ENCODE measurements at places on chromosomes 4 and X. TPM values are rescaled to one million over a fixed set of nuclear protein-coding genes. Genes with fewer than 3 reads are reported as not detected.

DNA sequence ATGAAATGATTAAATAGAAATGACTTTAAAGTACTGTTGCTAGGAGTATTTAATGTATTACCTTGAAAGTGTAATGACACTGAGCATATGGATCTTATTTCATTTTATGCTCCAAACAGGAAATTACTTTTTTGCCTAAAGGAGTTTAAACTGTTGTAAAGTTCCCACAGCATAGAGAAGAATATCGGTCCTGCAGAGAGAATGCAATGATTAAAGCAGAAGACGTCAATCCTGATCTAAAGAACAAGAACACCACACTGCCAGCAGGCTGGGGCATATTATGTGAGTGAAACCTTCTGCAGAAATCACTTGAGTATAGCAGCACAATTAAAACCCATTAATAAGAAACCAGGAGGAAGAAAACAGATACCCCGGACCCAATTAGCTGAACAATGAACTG is 72.8 kb upstream of the CAMK2D start:
- no peak for DNase-seq

DNA sequence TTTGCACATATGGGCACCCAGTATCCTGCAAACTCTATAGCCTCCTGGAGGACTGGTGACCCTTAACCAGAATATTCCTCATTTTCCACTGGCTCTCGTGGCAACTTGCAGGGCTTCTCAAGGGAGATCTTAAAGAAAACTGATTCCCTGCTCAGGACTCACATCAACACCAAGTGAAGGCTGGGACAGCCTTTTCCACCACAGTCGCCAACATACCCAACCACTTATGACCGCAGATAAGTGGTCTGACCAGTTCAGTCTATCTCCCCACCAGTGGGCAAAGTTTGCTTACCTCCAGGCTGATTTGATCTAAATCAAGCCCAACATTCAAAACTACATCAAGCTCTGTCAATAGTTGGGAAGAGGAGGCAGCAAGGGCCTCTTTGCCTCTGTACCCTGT is 289.3 kb upstream of the GATB start:
- DNase-seq: no peak

- peak; percentile 9 for DNase-seq
Measured at GRCh38 chrX:103608306-103608963, 672 bp downstream of the TCEAL3 start.

ADRA2C gene
- total RNA-seq: 4.6 TPM

BEND2 gene
- not detected for total RNA-seq

GRCh38 chrX:106649523-106650428 is 38.0 kb downstream of the RADX start:
- DNase-seq: no peak

- DNase-seq: no peak
Measured at GRCh38 chr4:54167508-54167907, 61.6 kb upstream of the PDGFRA start.

DNA sequence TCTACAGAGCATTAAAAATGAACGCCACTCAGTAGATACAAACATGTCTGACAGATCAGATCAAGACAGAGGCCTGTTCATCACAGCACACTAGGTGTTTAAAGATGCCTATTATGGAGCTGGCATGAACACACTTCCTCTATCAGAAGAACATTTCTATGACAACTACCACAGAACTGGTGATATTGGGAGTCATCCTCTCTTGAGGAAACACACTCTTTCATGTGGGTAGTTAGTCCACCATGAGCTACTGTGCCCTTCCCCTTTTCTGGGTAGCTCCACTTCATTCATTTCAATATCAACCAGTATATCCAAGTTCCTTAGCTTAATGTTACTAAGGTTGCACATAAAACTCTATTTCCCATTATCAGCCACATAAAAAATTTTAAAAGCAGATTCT is 46.7 kb downstream of the MAOB start:
- DNase-seq: no peak

GRCh38 chrX:17778997-17779396 is 41.7 kb downstream of the SCML1 start:
- DNase-seq: no peak

PNMA5 gene
- not detected for total RNA-seq

GRCh38 chr4:22020129-22020528 is 71.6 kb upstream of the KCNIP4 start:
- DNase-seq: no peak

DNA sequence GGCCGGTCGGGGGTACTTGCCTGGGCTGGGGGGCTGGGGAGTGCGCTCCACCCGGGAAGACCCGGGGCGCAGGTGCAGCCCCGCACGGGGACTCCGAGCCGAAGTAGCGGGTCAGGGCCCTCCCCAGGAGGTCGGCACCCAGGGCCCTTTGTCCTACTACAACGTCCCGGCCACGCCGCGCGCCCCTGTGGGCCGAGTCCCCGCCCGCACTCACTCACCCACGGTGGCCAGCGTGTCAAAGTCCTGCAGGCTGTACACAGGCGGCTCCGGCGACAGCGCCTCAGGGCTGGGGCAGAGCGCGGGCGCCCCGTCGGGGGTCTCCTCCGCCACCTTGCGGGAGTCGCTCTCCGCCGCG is 602 bp downstream of the PRKX start:
- DNase-seq: no peak

MAGEB6 gene
- not detected for total RNA-seq

DNA sequence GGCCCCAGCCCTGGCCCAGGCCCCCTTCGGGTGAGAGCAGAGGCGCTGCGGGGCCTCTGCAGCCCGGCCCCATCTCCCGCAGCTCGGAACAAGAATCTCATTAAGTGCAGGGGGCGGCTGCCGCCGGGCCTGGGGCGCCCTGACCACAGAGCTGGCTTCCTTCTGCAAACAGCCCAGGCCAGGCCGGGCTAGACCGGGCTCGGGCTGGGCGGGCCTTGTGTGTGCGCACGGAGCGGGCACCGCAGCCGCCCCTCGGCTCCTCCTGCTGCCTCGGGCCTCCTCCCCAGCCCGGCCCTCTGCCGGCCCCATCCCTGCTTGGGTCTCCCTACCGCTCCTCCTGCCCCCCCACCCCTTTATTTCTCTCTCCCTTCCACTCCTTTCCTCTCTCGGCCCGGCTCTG is 83.3 kb downstream of the EFNB1 start:
- no peak for DNase-seq

GRCh38 chrX:110317061-110317819 is 645 bp downstream of the AMMECR1 start:
- no peak for DNase-seq

SLITRK2 gene
- total RNA-seq: 0.04 TPM

- DNase-seq: no peak
Measured at GRCh38 chr4:38512840-38513239, 151.2 kb upstream of the KLF3 start.

ENOPH1 gene
- total RNA-seq: 18.5 TPM

GRCh38 chrX:152861116-152861515 is 30.3 kb downstream of the NSDHL start:
- DNase-seq: no peak

- no peak for DNase-seq
Measured at GRCh38 chr4:31678356-31678755, 958.2 kb downstream of the PCDH7 start.

SPANXN4 gene
- not detected for total RNA-seq

FAM114A1 gene
- 35.5 TPM for total RNA-seq

DNA sequence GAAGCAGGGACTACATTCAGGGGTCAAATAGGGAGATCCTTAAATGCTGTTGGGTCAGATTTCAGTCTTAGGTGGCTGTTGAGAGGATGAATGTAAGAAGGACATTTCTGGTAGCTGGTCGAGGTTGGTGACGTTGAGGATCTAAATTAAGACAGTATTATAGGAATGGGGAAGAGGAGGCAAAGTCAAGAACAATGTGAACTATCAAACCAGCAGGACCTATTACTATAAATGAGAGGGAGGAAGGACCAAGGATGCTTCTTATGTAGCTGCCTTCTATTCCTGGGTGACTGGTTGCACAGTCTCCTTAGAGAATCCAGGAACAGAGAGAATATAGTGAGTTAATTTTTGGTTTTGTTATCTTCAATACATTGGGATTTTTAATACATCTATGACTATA is 118.5 kb upstream of the BMPR1B start:
- no peak for DNase-seq

FAM47B gene
- total RNA-seq: not detected

DNA sequence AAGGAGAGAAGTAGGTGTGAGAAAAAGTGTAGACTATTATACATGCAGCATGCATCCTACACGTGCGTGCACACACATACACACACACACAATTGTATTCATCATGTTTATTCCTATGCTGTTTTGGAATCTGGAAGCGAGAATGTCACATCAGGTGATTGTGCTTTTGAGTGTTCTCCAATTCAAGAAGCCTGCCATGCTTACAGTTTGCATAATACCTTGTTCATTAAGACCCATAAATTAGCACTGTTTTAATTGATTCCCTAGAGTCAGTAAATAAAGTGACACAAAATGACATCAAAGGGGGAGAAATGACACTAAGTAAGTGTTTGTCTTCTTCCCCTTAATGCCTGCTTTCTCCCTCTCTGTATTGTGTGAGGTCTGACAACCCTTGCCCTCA is 336.1 kb upstream of the IGFBP7 start:
- no peak for DNase-seq

SOWAHB gene
- not detected for total RNA-seq

GRCh38 chr4:168511780-168512489 is 15.1 kb downstream of the PALLD start:
- no peak for DNase-seq

- no peak for DNase-seq
Measured at GRCh38 chr4:74362347-74362746, 2.6 kb upstream of the EREG start.

- peak; percentile 82 for DNase-seq
Measured at GRCh38 chr4:6771229-6771671, 11.3 kb upstream of the KIAA0232 start.

DNA sequence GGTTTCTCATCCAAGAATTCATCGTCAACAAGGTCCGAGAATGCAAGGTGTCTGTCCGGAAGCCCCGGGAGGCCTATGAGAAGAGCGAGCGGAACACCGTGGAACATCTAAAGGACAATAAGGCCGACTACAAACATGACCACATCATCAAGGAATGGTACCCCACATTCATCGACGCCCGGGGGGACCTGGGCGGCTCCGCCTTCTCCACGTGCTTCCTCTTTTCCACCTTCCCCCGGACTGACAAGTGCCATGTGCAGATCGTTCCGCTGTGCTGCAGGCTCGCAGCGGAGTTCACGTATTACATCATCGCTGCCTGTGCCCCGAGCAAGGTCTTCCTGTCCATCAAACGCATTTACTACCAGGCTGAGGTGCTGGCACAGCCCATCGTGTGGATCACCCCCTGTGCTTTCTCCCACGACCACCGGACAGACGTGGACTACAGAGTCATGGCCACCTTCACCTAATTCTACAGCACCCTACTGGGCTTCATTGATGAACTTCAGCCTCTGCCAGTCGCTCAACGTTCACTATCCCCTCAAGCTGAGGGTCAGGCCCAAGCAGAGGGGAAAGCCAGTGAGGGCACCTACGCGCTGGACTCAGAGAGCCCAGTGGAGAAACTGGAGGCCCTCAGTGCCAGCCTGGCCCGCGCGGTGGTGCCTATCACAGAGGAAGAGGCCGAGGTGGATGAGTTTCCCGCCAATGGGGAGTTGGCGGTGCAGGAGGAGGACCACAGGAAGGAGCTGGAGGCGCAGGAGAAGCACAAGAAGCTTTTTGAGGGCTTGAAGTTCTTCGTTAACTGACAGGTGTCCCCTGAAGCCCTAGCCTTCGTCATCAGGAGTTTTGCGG is 125.9 kb upstream of the PABPC4L start:
- no peak for DNase-seq

PDLIM3 gene
- total RNA-seq: 112 TPM

ADH1A gene
- not detected for total RNA-seq

DNA sequence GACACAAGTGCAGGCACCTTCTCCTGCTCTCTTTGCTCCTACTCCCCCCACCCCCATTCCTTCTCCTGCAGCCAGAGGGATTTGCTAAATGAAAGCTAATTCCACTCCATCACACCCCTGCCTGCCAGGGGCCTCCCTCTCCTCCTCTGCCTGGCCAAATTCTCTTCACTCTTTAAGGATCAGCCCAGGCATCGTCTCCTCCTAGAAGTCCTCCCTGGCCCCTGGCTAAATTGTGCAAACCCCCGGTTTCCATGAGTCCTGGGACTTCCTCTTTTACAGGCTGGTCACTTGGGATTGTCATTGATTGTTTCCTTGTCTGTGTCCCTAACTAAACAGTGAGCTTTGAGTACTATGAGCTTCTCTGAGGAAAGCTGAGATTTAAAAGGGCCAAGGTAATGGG is 8.7 kb upstream of the ABLIM2 start:
- DNase-seq: no peak

DNA sequence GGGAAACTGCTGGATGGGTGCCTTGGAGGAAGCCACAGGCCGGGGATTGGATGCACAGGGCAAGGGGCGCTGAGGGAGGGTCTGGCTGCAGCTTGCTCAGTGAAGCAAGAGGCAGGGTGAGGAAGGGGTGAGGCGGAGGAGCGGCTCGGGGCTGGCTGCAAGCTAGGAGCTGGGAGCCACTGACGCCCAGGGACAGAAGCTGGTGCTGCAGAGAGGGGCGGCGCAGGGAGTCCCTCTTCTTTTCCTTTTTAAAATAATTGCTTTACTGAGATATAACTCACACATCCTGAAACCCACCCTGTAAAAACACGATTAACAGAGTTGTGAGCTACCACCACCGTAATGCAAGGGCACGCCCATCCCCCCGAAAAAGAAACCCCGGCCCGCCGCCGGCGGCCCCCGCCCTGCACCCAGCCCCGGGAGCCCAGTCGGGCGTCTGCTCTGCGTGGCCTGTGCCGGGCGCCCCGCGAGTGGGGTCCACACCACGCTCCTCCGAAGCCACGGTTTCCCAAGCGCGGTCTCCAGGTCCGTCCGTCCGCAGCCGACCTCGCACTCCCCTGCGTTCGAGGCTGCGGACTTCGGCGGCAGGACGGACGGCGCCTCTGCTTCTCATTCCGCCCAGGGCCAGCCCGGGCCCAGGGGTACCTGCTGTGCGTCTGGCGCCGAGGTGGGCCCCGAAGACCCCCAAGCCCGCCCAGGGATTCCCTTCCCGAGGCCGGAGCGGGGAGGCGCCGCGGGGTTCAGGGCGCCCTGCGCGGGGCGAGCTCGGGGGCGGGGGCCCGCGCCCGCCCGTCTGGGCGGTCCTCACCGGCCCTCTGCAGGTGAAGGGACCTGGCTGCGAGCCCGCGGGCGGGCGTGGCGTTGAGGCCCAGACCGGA is 866 bp upstream of the UVSSA start:
- peak; percentile 57 for DNase-seq

SMARCA5 gene
- total RNA-seq: 25.4 TPM

- peak; percentile 52 for DNase-seq
Measured at GRCh38 chrX:54043541-54044125, 640 bp downstream of the PHF8 start.

DNA sequence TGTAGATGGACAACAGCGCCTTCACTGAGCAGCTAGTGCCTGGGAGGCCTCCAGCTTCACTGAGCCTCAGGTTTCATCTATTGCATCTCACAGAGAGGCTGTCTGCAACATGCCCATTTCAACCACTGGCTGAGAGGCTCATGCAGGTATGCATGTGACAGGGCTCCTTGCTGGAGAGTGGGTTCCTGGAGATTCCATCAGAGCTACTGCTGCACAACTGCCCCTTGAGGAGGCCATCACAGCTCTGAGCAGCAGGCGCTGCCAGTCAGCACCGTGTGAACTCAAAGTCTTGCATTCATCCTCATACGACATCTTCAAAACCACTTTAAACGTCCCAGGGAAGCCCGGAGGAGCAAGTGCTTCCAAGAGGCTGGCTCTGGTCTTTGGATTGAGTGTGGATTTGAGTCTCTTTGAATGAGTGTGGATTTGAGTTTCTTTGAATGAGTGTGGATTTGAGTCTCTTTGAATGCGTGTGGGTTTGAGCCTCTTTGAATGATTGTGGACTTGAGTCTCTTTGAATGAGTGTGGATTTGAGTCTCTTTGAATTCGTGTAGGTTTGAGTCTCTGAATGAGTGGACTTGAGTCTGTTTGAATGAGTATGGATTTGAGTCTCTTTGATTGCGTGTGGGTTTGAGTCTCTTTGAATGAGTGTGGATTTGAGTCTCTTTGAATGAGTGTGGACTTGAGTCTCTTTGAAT is 8.7 kb downstream of the P2RY8 start:
- DNase-seq: no peak

Measured in heart right ventricle (tissue), 16 donors.